ENCODE measurements at places on chromosomes 2 and 18.

GRCh38 chr2:196142825-196143224, 28.6 kb downstream of the STK17B start:
- no peaks in the 10 kb centered on the region for H3K27me3 ChIP-seq
- no peak for DNase-seq
- peaks cover 43% of the 10 kb centered on the region for H3K36me3 ChIP-seq
- no peak overlapping the region for H3K4me3 ChIP-seq

GRCh38 chr2:238493880-238494572, 67.3 kb downstream of the ASB1 start:
- no peak for DNase-seq
- H3K36me3 ChIP-seq = no peaks in the 10 kb centered on the region
- peak overlapping the region; percentile 73 for H3K27ac ChIP-seq
- H3K27me3 ChIP-seq = peaks cover 6% of the 10 kb centered on the region

DNA sequence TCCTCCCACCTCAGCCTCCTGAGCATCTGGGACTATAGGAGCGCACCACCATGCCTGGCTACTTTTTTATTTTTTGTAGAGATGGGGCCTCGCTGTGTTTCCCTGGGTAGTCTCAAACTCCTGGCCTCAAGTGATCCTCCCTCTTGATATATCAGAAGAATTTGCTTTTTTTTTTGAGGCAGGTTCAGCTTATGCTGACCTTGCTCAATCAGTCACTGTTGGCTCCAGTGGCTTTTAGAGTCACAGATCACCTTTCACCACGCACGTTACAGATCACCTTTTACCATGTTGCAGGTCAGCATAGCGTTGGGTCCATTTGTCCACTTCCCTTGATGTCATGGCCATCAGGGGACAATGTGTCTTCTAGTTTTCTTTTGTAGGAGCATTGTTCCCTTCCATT, 36.1 kb downstream of the DCAF17 start:
- no peak overlapping the region for H3K4me3 ChIP-seq
- H3K27me3 ChIP-seq = no peaks in the 10 kb centered on the region
- peaks cover 59% of the 10 kb centered on the region for H3K36me3 ChIP-seq
- no peak overlapping the region for H3K27ac ChIP-seq
- peaks cover 4% of the 10 kb centered on the region for H3K4me1 ChIP-seq

DNA sequence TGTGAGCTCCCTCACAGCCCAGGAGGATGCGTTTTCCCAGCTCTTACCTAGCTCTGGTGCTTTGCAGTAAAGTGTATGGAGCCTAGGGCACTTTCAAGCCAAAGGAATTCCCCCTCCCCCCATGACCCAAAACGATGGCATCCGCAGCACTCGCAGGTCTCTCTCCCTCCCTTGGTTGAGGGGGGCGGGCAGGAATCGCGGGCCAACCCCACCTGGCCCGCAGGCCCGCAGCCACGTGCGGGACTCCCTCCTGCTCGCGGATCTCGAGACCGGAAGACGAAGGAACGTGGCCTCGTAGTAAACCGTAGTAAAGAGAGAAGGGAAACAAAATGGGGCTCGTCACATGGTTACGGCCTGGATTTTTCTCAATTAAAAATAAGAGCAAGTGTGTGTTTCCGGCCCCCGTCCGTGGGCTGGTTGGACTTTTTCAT, 8.5 kb downstream of the IRS1 start:
- H3K27me3 ChIP-seq = peaks cover 8% of the 10 kb centered on the region
- peak overlapping the region; percentile 59 for H3K27ac ChIP-seq
- DNase-seq = no peak
- peak overlapping the region; percentile 81 for H3K4me3 ChIP-seq
- H3K36me3 ChIP-seq = peaks cover 31% of the 10 kb centered on the region

DNA sequence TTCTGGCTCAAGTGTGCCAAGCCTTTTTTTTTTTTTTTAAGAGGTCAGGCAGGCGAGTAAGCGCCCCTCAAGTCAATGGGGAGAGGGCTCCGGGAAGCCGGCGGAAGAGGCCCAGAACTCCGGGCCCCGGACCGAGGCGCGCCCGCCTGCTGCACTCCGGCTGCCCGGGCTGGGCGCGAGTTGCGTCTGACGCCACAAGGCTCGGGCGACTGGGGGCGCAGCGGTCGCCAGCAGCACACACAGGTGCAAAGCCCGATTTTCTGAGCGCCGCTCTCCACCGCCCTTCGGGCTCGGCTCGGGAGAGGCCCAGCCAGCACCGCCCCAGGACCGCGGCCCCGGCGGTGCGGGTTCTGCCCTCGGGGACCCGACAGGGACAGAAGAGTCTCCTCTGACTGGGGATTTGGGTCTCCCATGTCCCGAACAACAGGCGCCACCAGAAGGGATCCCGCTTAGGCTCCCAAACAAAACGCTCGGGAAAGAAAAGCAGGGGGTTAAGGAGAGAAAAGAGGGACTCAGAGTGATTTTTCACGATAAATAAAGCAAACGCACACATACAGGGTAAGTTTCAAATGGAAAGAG, 787 bp downstream of the ERBB4 start:
- peak overlapping the region; percentile 86 for H3K4me3 ChIP-seq
- H3K27me3 ChIP-seq = peaks cover 93% of the 10 kb centered on the region
- peaks cover 19% of the 10 kb centered on the region for H3K4me1 ChIP-seq
- H3K27ac ChIP-seq = no peak overlapping the region
- H3K36me3 ChIP-seq = no peaks in the 10 kb centered on the region

- peaks cover 4% of the 10 kb centered on the region for H3K27me3 ChIP-seq
- no peak for DNase-seq
- H3K27ac ChIP-seq = peak overlapping the region; percentile 79
- peaks cover 80% of the 10 kb centered on the region for H3K4me1 ChIP-seq
- H3K36me3 ChIP-seq = no peaks in the 10 kb centered on the region
These were observed 109.1 kb upstream of the OTOS start for GRCh38 chr2:240249423-240250149.

DNA sequence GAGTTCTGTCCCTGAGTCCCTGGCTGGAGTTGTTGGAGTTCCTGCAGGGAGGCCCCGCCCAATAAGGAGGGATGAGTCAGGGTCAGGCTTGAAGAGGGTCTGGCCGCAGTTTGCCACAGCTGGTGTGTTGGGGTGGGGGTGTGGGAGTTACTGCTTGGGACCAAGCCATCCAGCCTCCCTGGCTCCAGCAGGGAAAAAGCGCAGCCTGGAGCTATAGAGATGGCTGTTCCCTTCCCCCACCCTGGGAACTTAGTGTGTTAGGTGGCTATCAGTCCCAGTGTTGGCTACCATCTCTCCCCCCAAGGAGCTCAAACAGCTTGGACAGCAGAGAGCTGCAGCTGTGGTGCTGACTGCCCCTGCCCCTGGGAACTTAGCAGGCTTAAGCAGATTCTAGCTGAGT, 13.2 kb upstream of the TANK start:
- no peaks in the 10 kb centered on the region for H3K4me1 ChIP-seq
- no peak overlapping the region for H3K27ac ChIP-seq
- peaks cover 7% of the 10 kb centered on the region for H3K27me3 ChIP-seq
- DNase-seq = no peak

GRCh38 chr2:218924757-218925156, 34.7 kb upstream of the CDK5R2 start:
- H3K4me1 ChIP-seq = no peaks in the 10 kb centered on the region
- peaks cover 37% of the 10 kb centered on the region for H3K36me3 ChIP-seq
- no peak overlapping the region for H3K4me3 ChIP-seq
- peaks cover 10% of the 10 kb centered on the region for H3K27me3 ChIP-seq

DNA sequence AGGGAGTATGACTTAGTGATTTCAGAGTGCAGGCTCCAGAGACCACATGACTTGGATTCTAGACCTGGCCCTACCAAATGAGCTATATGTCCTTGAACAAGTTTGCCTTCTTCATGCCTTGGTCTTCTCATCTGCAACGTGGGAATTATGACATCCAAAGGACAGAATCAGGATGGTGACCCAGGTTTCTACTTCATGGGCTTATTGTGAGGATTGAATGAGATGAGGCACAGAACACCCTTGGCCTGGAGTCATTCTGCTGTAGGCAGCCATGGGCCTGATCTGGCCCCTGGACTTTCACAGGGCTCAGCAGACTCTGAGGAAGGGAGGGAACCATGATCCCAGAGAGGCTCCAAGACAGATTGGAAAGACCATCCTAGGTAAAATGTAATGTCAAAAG, 85.6 kb upstream of the HAAO start:
- no peak overlapping the region for H3K27ac ChIP-seq
- no peaks in the 10 kb centered on the region for H3K36me3 ChIP-seq
- no peak for DNase-seq
- no peaks in the 10 kb centered on the region for H3K27me3 ChIP-seq
- H3K4me1 ChIP-seq = peaks cover 15% of the 10 kb centered on the region

DNA sequence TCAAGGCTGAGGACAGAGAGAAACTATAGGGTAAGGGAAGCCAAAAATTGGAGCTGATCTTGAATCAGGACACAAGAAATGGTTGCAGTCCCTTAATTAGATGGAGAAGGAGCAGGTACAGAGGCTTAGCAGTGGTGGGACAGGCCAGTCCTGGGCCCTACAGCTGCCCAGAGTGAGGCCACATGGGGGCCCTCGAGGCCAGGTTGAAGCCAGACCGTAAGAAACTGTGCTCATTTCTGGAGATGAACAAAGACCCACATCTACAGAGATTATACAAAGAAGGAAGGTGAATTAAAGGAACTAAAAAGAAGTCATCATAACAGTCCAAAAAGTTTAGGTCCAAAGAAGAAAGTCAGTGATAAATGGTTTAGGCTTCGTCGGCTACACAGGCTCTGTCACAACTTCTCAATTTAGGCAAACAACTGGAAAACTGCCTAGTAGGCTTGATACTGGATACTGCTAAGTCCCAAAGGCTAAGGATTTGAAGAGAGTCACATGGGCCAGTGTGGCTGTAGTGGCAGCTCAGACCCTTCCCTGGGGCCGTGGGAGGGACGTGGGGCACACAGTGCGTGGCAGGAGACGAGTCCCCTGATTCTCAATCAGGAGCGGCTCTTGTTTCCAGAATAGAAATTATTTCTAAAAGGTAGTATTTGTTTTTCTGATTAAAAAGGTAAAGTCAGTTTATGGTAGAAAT, 50.4 kb upstream of the CNGA3 start:
- H3K27ac ChIP-seq = peak overlapping the region; percentile 77
- no peak for DNase-seq
- no peak overlapping the region for H3K4me3 ChIP-seq
- H3K4me1 ChIP-seq = peaks cover 20% of the 10 kb centered on the region
- no peaks in the 10 kb centered on the region for H3K36me3 ChIP-seq

GRCh38 chr2:218607436-218608115, at the start of gene PLCD4:
Gene PLCD4 (plus strand): TSS chr2:218607899. CDS start chr2:218615740, 7,841 bp downstream.
- H3K27me3 ChIP-seq = peaks cover 27% of the 10 kb centered on the region
- H3K36me3 ChIP-seq = no peaks in the 10 kb centered on the region

GRCh38 chr2:231390667-231391066, 4.8 kb upstream of the B3GNT7 start:
- H3K27me3 ChIP-seq = peaks cover 41% of the 10 kb centered on the region
- H3K4me3 ChIP-seq = no peak overlapping the region
- H3K36me3 ChIP-seq = peaks cover 8% of the 10 kb centered on the region
- H3K4me1 ChIP-seq = peaks cover 51% of the 10 kb centered on the region
- no peak overlapping the region for H3K27ac ChIP-seq
- DNase-seq = no peak

DNA sequence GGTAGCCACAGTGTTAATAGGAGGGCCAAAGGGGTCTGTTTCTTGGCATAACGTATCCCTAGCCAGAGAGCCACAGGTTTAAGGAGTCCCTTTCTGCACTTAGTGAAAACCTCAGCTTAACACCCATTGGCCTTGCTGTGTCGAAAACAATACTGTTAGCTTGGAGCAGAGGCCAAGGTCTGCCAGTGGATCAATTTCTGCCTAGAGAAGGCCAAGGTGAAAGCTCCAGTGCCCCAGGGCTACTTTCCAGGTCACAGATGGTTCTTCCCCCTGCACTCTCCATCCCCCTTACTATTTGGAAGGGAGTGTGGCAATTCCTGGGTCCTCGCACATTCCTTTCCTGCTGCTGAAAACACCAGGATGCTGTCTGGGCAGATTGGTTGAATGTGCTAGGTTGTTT, 74.8 kb upstream of the TNP1 start:
- no peak for DNase-seq
- no peak overlapping the region for H3K4me3 ChIP-seq
- no peaks in the 10 kb centered on the region for H3K36me3 ChIP-seq
- H3K27ac ChIP-seq = no peak overlapping the region
- peaks cover 24% of the 10 kb centered on the region for H3K4me1 ChIP-seq
- no peaks in the 10 kb centered on the region for H3K27me3 ChIP-seq

GRCh38 chr2:238926761-238927611, 79.1 kb downstream of the TWIST2 start:
- H3K27ac ChIP-seq = no peak overlapping the region
- no peaks in the 10 kb centered on the region for H3K36me3 ChIP-seq
- DNase-seq = no peak
- peaks cover 34% of the 10 kb centered on the region for H3K27me3 ChIP-seq

DNA sequence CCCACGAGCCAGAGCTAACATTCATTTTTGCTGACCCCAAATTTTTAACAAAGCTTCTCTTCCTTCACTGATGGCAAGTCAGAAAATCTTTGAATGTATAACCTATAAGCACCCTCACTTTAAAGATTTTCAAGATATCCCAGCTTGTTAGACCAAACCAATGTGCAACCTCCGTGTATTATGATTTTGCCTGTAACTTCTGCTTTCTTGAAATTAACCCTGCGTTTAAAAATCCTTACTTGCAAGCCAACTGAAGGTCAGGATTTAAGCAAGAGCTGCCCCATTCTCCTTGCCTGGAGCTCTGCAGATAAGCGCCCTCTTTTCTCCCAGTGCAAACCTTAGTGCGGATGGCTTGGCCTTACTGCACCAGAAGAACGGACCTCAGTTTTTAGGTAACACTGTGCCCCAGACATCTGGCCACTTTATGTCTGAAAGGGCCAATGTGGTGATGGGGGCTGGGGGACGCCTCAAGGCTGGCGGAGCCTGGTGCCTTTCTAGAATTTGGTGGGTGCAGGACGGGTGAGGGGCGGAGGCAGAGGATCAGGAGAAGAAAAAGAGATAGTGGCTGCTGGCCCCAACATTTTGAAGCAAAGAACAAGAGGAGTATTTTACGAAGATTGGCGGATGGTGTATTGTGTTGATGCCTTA, 805 bp upstream of the TNFRSF11A start:
- no peak overlapping the region for H3K27ac ChIP-seq
- H3K27me3 ChIP-seq = peaks cover 60% of the 10 kb centered on the region
- DNase-seq = no peak

DNA sequence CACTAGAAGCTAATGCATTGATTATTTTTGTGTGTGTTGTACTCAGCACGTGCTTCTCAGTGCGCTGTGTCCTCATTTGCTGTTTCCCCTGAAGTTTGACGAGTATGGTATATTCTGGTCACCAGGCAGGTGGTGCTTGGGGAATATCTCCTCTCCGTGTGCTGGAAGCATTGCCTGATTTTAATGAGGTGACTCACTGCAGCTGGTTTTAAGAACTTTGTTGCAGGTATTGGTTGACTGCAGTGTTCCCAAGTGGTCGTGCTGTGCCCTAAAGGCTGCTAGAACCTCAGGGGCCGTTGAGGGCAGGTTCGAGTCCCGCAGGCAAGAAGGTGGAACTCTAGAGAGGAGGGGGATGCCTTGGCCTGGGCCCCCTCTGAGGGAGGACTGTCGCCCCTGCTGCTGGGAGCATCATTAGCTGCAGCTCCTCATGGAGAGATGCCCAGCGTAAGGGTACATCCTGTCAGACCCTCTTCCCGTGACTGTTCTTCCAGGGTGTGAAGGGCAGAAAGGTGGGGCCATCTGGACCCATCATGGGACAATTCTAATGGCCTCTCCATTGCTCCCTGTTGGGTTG, 82.6 kb downstream of the AGAP1 start:
- no peak overlapping the region for H3K4me3 ChIP-seq
- peaks cover 72% of the 10 kb centered on the region for H3K4me1 ChIP-seq
- peaks cover 3% of the 10 kb centered on the region for H3K27me3 ChIP-seq
- DNase-seq = no peak
- peak overlapping the region; percentile 41 for H3K27ac ChIP-seq
